ENCODE measurements at places on chromosomes 5 and 9.

DNA sequence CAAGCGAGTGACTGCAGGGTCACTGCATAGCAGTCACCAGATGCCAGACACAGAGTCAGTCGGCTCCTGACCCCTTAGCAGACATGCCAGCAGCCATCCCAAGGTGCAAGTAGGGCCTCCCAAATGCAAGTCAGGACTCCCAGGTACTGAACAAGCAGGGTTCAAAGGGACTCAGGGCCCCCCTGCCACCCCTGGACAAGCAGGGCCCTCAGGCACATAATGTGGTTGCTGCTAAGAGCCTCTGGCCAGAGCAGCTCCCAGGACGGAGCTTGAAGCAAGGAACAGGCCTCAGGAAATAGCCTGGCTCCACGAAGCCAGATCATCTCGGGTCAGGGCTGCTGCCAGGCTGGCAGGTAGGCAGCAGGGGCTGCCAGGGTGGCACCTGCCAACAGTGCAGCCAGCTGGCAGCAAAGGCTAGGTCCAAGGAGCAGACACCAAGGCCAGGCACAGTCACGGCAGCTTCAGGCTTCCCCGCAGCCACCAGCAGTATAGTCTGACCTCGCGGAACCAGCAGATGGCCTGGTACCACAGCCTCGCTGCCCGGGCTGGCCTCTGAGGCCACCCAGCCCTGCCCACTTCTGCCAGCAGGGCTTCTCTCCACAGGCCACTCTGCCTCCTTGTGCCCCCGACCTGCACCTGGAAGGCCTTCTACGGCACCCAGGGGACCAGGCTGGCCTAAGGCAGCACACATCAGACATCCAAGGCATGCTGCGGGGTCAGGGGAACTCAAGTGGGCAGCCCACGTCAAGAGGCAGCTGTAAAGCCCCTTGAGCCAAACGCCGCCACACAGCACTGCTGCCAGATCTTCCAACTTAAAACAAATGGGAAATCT, 7.4 kb downstream of the EEIG1 start:
- DNase-seq = no peak

DNA sequence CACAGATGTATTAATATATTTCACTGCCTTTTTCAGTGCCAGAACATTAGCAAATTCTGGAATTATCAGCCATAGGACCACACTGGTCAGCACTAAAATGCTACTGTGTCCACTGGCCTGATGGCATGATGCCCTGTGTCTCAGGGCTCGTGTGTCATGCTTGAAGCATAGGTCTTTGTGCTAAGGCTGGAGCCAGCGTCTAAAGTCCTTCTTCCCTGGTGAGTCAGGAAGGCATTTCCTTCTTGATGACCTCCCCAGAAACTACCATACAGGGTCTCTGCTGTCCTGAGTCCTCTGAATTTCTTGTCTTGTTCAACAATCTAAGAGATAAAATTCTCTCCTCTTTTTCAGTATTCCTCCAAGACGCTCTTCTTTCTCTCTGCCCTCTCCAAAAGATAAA, 489.9 kb downstream of the PSAT1 start:
- no peak for DNase-seq

DNA sequence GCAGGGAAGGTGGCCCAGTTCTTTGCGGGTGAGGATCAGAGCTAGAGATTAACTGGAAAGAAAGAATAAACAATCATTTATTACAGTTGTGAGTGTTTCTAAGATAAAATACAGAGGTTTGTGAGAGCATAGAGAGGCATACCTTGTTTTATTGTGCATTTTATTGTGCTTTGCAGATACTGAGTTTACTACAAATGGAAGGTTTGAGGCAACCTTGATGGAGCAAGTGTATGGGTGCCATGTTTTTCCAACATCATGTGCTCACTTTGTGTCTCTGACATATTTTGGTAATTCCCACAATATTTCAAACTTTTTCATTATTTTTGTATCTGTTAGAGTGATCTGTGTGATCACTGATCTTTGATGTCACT, 715 bp upstream of the C5orf34 start:
- no peak for DNase-seq

GRCh38 chr9:108640230-108640629, 215.6 kb downstream of the ACTL7B start:
- peak; percentile 51 for DNase-seq

GRCh38 chr5:61330341-61330844, 1.7 kb upstream of the ZSWIM6 start:
- DNase-seq = peak; percentile 53

- DNase-seq = peak; percentile 78
These were observed 13.8 kb upstream of the PUM3 start for GRCh38 chr9:2857564-2858198.

- peak; percentile 20 for DNase-seq
These were observed 1.3 kb downstream of the SH3RF2 start for GRCh38 chr5:145937432-145938250.

DNA sequence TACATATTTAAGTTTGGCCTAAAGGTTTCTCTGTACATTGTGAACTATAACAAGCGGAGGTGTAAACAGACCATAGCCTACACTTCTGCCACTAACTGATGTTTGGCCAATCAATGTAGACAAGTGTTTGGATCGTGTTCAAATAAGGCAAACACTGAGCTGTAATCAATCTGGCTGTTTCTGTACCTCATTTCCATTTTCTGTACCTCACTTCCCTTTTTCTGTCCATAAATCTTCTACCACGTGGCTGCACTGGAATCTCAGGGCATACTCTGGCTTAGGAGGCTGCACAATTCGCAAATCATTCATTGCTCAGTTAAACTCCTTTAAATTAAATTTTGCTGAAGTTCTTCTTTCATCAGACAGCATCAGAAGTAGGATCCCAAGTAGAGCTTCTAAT, 140.9 kb downstream of the SLC25A46 start:
- DNase-seq = no peak

DNA sequence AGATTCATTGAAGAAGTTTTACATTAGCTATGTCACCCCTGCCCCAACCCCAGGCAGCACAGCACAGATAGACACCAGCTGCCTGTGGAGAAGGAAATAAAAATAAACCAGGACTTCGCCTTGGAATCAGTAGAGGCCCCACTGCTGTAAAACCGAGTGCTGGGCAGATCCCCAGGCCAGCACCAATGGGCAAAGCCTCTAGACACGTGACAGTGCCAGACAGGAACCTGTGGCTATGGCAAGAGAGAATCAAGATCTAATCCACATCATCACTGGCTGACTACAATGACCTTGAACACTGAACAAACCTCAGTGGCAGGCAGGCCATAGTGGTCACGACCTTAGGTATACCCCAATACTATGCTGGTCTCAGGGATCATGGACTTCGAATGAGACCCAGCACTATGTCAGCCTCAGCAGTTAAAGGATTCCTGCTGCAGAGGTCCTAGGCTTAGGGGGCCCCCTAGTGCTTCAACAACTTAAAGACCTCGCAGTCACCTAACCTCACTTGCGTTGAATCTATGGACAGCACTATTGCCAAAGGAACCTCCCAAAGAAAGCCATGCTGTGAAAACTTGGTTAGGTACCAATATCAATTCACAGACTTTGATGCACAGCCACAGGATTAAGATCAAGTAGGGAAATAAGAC, 2118.6 kb upstream of the C9orf72 start:
- DNase-seq = peak; percentile 49

DNA sequence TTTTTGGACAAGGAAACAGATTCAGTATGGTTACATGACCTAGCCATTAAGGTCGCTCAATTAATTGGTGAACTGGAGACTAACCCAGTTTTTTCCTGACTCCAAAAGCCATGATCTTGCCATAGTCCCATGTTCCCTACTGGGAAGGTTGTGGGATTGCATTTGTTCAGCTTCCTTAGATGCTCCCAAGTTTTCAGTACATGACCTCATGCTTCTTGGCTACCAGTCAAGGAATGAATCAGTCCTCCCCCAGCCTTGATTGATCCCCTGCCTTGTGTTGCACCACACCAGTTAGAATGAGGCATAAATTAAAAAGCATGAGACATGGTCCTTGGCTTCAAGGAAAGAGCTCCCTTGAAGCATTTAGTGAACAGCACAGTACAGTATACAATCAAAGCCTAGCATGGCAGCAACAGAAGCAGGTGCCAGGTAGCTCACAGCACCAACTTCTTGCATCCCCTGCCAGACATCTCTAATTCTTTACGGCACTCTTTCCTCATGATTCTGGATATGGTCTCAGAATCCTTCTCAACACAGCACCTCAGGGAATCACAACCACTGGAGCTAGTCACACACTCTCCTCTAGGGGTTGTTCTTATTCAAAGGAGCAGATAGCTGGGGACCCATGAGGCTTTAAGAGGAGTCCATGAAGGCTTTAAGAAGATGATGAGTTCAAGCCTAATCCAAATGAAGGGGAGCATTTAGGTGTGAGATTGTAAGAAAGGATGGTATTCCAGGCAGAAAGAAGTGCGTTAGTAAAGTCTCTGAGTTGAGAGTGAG, 295.5 kb upstream of the CLINT1 start:
- peak; percentile 100 for DNase-seq

DNA sequence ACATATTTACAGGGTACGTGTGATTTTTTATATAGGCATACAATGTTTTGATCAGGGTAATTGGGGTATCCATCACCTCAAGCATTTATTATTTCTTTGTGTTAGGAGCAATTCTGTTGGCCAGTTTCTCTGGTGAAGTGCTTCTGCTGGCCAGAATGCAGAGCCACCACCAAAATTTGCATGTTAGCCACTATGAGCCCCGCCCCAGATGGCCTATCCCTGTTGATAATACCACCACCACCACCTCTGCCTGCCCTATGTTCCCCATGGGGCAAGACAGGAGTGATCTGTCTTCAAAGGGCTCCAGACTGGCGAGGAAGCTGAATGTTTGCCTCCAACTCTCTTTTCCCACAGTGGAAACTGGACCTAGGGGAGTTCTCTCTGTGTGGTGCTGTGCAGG, 26.0 kb upstream of the JAK2 start:
- no peak for DNase-seq

DNA sequence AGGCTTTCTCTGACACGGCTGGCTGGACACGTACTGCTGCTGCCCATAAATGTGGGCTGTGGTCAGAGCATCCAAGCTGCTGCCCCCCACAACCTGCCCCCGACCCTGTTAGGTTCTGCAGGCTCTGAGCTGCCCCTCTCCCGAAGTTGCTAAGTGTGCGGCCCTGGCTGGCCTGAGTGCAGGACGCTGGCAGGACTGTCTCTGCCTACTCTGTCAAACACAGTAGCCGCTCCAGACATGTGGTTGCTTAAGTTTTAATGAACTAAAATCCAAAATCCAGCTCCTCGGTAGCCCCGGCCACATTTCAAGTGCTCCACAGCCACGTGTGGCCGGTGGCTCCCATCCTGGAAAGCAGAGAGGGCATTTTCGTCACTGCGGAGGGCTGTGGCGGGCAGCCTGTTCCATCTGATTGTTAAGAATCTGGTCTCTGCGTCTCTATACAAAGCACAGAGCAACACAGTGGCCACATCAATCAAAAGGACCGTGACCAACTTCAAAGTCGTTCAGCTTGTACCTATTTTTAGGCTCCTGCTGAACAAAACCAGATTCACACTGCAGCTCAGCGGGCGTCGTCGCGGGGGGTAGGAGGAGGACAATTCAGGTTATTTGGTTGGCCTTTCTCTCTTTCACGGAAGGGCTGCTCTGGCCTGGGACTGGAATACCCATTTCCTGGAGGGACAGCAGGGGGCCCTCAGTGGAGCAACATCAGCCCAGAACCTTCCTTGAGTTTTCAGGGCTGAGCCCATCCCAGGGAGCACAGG, 68.9 kb downstream of the PTCH1 start:
- no peak for DNase-seq

- no peak for DNase-seq
These were observed 137.6 kb upstream of the LPCAT1 start for GRCh38 chr5:1661311-1661710.

DNA sequence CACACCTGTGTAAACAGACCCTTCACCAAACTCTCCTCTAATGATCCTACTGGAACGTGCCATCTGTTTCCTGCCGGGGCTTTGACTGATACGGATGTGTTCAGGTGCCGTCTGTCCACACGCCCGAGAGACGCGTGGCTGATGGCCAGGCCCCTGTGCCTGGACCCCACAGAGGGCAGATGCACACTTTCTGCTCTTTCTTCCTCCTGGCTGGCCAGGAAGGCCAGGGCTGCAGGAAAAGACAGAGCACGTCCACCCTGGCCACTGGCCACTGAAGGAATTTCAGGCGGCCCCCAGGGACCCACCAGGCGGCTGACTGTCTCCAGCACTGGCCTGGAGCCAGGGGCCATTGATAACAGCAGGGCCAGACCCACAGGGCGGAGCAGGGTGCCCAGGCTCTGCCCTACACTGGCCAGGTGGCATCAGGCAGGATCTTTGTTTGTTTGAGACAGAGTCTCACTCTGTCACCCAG, 3.6 kb upstream of the ENG start:
- DNase-seq = no peak

DNA sequence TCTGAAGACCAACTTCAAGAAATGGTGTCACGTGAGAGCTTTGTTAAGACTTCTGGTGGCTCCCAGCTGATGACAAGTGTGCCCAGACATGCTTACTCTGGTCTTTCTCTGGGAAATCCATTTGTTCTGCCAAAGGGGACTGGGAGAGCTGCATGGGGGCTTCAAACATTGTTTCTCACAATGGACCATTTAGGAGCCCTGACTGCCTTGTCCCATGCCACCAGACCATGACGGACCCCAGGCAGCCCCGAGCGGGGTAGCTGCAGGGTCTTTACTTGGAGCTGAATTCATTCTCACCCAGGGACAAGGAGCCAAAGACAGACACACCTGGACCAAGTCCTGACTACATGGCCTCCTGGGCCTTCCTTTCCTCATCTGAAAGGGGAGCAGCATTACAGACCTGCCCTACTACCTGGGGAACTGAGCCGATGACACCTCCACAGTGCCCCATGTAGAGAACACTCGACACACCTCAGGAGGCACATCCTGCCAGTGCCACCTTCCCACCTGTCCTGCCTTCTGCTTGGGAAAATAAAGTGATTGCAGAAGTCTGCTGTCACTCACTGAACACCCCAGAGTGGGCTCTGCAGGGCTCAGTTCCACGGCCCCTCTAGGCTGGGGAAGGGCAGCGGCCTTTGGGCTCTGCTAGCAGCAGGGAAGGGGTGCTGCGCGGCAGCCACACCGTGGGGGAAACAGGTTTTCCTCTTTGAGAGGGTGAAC, 169.0 kb downstream of the DAB2IP start:
- DNase-seq = no peak

DNA sequence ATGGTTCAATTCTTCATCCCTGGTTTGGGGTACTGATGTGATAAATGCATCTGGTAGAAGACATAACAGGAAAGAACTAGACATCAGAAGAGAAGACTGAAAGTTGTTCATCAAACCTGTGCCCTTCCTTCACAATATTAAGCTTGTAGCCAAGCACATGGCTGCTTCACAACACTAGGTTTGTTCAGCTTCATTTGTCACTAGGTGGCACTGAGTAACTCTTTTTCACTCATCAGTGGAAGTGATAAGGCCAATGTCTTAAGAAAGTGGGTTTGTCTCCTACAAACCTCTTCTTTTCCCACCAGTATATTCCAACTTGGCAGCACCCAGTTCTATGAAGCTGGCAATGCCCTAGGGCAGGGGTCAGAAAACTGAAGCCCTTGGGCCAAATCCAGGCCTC, 26.9 kb downstream of the ZNF484 start:
- no peak for DNase-seq

- DNase-seq = no peak
These were observed 64.0 kb upstream of the UBTD2 start for GRCh38 chr5:172347496-172348052.

- no peak for DNase-seq
These were observed 147.2 kb downstream of the PRELID2 start for GRCh38 chr5:145687943-145688342.
